ENCODE measurements at places on chromosomes 7 and 10.

- no peak for DNase-seq
Measured at GRCh38 chr10:21746118-21746517, 212.1 kb downstream of the MLLT10 start.

DNA sequence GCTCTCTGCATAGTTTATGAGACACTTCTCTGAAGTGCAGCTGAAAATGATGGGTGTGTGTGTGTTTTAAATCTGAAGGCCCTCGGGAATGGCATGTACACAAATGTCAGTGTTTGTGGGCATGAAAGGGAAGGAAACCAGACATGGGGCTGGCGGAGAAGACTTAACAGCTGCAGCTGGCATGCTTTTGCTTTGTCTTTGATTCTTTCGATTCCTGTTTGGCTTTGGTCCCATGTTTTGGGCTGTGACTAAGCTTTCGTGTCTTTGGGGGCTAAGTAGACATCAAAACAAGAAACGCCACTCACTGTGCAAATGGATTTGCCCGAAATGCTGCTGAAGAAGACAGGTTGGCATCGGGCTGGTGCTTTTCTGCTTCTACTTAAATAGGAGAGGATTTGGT is 179.3 kb downstream of the PFKFB3 start:
- DNase-seq: peak; percentile 64

- DNase-seq: no peak
Measured at GRCh38 chr7:40760987-40761386, 626.2 kb downstream of the SUGCT start.

- no peak for DNase-seq
Measured at GRCh38 chr10:56449770-56450169, 88.7 kb upstream of the ZWINT start.

- DNase-seq: no peak
Measured at GRCh38 chr7:16646472-16647072, 591 bp downstream of the BZW2 start.

DNA sequence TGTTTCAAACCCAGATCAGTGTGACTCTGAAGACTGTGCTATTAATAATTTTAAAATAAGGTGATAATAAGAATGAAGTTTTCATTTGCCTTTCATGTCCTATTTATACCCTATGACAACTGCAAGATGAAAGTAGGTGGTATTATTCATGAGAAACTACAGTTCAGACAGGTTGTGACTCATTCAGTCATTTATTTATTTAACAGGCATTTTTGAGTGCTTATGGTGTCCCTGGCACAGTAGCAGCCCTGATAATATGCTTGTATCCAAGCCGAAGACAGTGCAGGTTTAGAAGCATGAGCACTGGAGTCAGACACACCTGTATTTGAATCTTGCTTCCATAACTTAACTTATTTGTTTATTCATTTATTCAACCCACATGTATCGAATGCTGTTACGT is 87.1 kb downstream of the FZD1 start:
- DNase-seq: no peak

DNA sequence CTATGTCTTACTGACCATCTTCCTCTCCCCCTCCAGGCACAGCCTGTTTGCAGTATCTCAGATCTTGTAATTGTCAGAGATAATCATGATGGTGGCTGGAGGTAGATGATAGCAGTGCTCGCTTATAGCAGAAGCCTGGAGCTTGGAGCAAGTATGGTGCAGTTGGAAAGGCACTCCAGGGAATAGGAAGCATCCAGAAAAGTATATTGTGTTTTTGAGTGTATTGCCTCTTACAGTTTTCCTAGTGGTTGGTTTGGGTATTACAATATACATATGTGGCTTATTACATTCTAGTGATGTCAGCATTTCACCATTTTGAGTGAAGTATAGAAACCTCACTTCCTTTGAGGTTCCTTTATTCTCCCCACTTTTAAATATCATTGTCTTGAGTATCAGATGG is 101.5 kb downstream of the STK31 start:
- DNase-seq: no peak

DNA sequence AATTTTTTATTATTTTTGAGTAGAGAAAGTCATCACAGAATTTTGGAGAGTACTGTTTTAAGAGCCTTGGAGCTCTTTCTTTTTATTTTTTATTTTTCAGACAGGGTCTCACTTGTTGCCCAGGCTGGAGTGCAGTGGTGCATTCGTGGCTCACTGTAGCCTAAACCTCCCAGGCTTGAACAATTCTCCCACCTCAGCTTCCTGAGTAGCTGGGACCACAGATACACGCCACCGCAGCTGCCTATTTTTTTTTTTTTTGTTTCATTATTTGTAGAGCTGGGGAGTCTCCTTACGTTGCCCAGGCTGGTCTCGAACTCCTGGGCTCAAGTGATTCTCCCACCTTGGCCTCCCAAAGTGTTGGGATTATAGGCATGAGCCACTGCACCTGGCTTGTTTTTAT is 10.6 kb downstream of the CPA4 start:
- no peak for DNase-seq

DNA sequence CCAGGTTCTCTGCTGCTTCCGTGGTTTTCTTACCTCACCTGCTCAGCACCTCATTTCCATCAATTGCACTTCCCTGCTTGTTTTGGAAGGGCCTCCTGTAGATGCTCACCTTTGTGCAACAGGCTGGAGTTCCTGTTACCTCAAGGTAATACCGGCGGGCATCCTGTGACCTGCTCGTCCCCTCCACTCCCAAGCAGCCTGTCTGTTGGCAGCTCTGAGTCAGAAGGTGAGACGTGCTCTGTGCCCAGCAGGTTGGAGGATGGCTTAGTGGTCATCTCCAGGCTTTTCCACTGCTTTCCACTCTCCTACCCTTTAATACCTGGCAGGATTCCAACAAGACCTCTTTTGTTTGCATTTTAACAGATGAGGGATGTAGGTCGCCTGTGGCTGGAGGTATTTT is 86.0 kb downstream of the CAMK1D start:
- DNase-seq: no peak

GRCh38 chr7:103824251-103824650 is 165.2 kb downstream of the RELN start:
- DNase-seq: no peak

- DNase-seq: no peak
Measured at GRCh38 chr7:149750122-149750845, 23.1 kb downstream of the ZNF467 start.

DNA sequence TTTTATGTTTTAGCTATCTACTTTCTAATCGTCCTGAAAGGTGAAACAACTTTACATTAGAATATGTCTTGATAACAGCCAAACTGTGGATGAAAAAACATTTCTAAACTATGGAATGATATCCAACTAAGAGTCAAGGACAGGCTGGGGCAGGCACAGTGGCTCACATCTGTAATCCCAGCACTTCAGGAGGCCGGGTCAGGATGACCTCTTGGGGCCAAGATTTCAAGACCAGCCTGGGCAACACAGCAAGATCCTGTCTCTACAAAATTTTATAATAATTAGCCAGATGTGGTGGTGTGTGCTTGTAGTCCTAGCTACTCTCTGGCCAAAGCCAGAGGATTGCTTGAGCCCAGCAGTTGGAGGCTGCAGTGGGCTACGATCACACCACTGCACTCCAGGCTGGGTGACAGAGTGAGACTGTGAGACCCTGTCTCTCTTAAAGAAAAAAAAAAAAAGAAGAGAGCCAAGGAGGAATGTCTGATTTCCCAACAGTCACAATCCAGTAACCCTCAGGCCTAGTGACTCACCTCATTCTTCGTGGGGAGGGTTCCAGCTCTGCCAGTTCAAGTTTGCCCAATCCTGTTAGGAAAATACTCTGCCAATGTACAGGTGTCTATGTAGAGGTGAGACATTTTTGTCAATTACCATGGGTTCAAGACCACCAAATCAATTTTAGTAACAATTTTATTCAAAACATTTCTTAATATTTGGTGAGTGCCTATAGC is 14.6 kb upstream of the FZD1 start:
- no peak for DNase-seq

GRCh38 chr7:98771941-98772603 is 97.7 kb downstream of the TMEM130 start:
- DNase-seq: no peak

- DNase-seq: no peak
Measured at GRCh38 chr7:135943134-135943879, 33.9 kb downstream of the MTPN start.

- no peak for DNase-seq
Measured at GRCh38 chr7:80946858-80947257, 28.0 kb upstream of the SEMA3C start.

GRCh38 chr10:124416733-124417132 is 2.0 kb downstream of the OAT start:
- no peak for DNase-seq

- no peak for DNase-seq
Measured at GRCh38 chr10:64505501-64505900, 984.3 kb downstream of the REEP3 start.

DNA sequence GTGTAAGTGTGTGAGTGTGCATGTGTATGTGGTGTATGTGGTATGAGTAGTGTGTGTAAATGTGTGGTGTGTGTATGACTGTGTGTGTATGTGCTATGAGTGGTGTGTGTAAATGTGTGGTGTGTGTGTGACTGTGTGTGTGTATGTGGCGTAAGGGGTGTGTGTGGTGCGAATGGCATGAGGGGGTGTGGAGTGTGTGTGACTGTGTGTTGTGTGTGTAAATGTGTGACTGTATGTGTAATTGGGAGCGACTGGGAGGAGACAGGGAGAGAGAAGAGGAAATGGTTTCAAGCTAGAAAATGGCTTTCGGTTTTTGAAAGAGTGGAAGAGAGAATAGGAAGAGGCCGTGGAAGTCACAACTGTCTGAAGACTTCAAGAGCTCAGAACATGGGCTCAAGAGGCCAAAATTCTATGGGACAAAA is 23.6 kb upstream of the GATAD1 start:
- DNase-seq: no peak

GRCh38 chr10:110398419-110399105 is 93.8 kb upstream of the SMNDC1 start:
- DNase-seq: no peak

GRCh38 chr10:55146032-55146431 is 345.0 kb upstream of the PCDH15 start:
- no peak for DNase-seq

DNA sequence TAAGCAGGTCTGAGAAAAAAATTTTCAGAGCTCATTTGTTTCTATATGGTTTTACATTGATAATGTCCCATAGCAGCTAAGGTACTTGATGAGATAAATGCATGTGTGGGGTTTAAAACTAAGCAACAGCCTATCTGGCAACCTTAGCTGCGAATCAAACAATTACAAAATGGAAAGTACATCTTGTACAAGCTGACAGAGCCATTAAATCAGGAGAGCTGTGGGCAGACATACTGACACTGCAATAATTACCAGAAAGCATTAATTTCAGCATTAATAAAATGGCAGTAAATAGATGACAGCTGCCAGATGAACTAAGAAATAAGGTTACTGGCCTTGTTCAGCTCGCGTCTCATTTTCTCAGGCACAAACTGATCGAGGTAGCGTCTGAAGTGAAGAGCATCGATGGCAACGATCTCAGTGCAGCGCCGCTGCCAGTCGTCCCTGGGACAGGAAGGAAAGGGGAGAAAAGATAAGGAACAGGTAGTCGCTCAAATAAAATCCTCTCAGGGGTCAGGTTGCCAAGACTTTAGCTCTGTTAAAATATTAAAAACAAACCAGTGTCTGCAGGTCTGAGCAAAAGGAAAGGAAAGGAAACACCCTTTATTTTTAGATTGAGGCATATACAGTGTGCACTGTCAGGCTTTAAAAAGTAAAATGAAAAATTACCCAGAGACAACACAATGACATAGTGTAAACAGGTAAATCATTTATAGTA is 79.7 kb upstream of the OGDHL start:
- no peak for DNase-seq

- DNase-seq: no peak
Measured at GRCh38 chr10:3467052-3467951, 294.7 kb upstream of the PITRM1 start.

GRCh38 chr7:142188846-142189245 is 69.0 kb downstream of the PRSS58 start:
- DNase-seq: no peak

DNA sequence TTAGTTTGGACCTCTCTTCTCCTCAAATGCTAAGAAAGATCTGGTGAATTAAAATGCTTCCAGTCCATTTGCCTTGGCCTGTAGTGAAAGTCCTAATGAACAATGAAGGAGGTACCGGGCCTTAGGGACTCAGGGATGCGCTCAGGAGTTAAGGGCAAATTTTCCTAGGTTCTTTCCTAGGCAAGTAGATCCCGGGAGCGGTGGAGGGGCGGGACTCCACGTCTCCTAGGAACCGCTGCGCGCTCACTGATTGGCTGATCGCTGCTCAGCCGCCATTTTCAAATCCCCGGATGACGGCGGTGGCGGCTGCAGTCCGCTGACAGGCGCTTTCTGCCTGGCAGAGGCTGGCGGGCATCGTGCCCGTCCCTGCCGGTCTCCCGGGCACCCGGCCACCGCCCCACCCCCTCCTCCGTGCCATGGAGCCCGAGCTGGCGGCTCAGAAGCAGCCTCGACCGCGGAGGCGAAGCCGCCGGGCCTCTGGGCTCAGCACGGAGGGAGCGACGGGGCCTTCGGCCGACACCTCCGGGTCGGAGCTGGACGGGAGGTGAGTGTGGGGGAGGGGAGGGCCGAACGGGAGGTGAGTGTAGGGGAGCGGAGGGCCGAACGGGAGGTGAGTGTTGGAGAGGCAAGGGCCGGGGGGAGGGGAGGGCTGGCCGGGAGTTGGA is at the start of gene NET1:
Gene NET1 (plus strand): TSS at position 281 of the 665 bp plus-strand sequence. CDS start 136 bp downstream, at position 417.
- DNase-seq: peak; percentile 49

GRCh38 chr10:84581976-84582375 is 253.6 kb downstream of the CCSER2 start:
- no peak for DNase-seq

- DNase-seq: no peak
Measured at GRCh38 chr7:12570168-12570533, 369 bp upstream of the SCIN start.

GRCh38 chr10:48543182-48543844 is 61.6 kb downstream of the ARHGAP22 start:
- no peak for DNase-seq

- no peak for DNase-seq
Measured at GRCh38 chr10:28036587-28036986, 37.7 kb upstream of the ODAD2 start.

DNA sequence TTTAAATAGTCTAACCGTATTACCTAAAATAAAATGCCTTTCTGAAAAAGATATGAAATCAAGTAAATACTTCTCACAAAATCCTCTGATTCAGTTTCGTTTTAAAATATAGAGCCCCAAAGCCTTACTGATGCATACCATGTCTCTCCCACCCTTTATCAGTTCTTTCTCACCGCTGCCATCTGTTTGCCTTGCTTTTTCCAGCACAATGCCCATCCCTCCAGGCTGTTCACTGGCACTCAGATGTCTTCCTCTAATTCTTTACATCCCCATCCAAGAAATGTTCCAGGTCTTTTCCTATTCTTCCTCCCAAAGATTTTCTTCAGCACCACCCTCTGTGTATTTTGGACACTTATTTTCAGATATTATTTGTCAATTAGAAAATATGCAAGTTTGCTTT is 116.5 kb upstream of the LRRN3 start:
- DNase-seq: no peak

- DNase-seq: peak; percentile 24
Measured at GRCh38 chr10:14543046-14543903, 212.6 kb upstream of the FRMD4A start.

GRCh38 chr7:18469316-18469715 is 26.2 kb upstream of the HDAC9 start:
- DNase-seq: no peak
